ENCODE measurements at places on chromosomes 2 and 18.
A peak's percentile ranks its signal among the peaks of the same experiment; 100 is the strongest.

- no peak for DNase-seq
Observed at GRCh38 chr2:24690524-24690923, 102.7 kb downstream of the PTRHD1 start.

GRCh38 chr18:68498636-68499035 lies 216.3 kb downstream of the TMX3 start:
- no peak for DNase-seq

- no peak for DNase-seq
Observed at GRCh38 chr2:178641498-178641897, 161.2 kb downstream of the PLEKHA3 start.

DNA sequence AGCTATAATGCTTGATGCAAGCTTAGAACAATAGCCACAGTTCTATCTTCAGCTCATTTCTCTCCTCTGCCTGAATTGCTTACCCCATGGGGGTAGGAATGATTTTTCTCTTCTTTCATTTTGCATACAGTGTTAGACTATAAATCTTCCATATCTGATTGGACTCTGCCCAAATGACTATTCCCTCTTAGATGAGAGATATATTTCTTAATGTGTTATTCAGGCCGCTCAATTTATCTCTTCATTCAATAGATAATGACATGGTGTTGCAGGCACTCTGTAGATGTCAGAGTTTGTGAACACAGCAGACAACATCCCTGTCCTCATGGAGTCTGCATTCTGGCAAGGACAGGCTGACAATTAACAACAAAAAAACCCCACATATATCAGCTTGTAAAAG lies 443.7 kb upstream of the CELF4 start:
- DNase-seq = no peak

- no peak for DNase-seq
Observed at GRCh38 chr2:104433657-104434056, 420.3 kb upstream of the POU3F3 start.

- no peak for DNase-seq
Observed at GRCh38 chr2:80638783-80639182, 334.2 kb upstream of the LRRTM1 start.

DNA sequence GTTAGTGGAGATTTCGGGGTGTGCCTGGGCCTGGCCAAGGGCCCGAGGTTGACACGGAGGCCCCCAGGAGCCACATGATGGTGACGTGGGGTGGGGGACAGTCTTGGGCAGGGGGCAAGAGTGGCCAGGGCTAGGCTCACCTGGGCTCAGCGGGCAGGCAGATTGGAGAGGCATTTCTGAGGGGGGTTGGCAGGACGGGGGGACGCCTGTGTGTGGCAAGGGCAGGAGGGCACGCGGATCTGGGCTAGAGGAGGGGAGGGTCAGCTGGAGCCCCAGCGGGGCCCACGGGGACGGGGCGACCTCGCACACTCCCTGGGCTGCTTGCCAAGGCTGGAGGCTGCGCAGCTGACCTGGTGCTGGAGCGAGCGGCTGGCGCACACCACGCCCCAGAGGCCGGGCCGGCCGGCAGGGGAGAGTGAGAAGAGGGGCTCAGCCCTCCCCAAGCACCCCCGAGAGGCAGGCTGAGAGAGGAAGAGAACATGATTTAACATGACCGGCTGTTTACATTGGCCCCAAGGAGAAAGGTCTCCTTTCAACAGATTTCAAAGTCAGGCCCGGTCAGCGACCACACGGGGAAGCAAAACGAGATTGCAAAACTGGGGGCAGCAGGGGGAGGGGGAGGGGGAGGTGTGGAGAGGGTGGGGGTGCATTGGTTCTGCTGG lies 38.0 kb upstream of the SNED1 start:
- no peak for DNase-seq

GRCh38 chr2:231203087-231203486 lies 4.7 kb downstream of the ARMC9 start:
- no peak for DNase-seq

- DNase-seq = no peak
Observed at GRCh38 chr18:8477615-8478014, 131.6 kb upstream of the RAB12 start.

DNA sequence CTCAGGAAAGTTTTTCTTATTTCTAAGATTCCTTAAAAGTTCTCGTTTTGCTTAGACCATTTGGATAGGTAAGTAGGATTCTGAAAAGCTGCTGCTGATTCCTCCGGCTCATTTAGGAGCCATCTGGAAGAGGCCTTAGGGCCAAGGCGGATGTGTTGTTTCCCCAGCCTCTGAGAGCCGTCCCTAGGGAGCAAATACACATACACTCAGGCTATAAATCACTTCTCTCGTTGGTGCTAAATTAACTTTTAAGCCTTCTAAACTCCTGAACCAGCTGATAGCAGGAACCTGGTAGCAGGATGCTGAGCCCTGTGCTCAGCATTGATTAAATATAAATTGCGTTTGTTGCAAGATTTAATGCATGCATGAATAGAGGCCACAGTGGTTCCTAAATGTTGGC lies 109.8 kb downstream of the ADCYAP1 start:
- DNase-seq = no peak

- DNase-seq = no peak
Observed at GRCh38 chr2:58479535-58480140, 238.5 kb upstream of the FANCL start.

DNA sequence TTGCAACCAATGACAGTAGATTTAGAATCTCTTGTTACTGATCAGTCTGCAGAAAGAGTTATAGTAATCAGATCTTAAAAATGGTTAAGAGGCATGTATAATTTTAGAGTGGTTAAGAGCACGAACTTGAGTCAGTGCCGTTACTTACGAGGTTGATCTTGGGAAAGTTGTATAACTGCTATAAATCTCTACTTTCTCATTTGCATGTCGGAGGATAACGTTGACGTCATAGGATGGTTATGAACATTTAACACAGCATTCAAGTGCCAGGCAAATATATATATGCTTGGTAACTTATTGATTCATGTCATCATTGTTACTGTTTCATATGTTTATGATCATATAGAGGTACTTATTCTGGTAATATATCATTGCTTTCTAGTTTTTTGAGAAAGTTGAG lies 146.2 kb downstream of the ARHGAP28 start:
- DNase-seq = no peak

- no peak for DNase-seq
Observed at GRCh38 chr18:52236131-52236530, 103.9 kb upstream of the DCC start.

- DNase-seq = no peak
Observed at GRCh38 chr2:27522400-27522945, 25.8 kb downstream of the GCKR start.

DNA sequence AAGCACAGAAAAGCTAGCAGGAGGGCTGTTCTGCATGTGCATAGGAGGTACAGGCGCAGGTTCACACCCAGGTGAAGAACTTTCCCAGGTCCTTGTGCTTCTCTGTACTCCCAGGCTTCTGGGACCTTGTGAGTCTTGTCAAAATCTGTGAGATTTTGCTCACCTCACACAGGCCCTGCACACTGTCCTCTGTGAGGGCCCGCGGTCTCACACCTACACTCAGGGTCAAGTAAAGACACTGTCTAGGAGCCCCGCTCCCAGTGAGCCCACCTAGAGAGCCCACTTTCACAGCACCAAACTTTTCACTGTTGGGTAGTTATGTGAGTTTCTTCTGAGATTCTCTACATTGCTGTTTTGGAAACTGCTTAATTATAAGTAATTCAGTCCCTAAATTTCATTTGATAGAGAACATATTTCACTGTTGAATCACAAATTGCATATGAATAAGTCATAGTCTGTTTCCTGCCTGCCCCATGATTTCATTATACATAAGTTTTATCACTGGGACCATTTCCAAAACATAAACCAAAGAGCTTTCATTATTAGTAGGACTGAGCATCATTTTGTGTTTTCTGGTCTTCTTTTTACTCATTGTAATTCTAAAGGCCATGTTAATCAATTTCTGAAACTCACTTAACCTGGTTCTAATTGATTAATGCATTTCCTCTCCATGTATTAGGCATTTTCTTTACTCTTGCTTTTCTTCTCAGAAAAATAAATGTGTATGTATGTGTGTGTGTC lies 234.2 kb upstream of the SPOPL start:
- no peak for DNase-seq

GRCh38 chr2:173196080-173196479 lies 120.4 kb downstream of the MAP3K20 start:
- DNase-seq = no peak

GRCh38 chr2:33051586-33052360 lies 105.0 kb downstream of the LTBP1 start:
- DNase-seq = no peak

GRCh38 chr2:205680067-205680466 lies 2.2 kb upstream of the NRP2 start:
- DNase-seq = peak; percentile 49
